ENCODE measurements at places on chromosomes 2 and 18.

GRCh38 chr18:48993586-48993985, 42.8 kb upstream of the SMAD7 start:
- no peak for DNase-seq

GRCh38 chr18:410047-410455, 90.5 kb downstream of the COLEC12 start:
- no peak for DNase-seq

DNA sequence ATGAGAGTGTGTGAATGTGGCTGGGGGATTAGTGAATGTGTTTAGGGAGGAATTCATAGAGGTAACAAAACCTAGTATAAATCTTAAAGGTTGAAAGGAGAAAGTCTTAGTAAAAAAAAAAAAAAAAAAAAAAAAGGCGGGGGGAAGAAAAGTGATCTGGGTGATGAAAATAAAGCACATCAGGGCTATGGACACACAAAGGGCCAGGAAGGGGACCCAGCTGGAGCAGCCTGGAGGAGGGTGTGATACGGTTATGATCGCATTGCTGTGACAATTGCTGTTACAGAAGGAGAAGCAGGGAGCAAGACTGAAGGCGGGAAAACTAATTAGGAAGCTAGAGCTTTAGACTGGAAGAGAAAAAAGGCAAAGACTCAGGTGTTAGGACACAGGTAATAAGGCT, 85.4 kb downstream of the DLGAP1 start:
- DNase-seq = no peak

DNA sequence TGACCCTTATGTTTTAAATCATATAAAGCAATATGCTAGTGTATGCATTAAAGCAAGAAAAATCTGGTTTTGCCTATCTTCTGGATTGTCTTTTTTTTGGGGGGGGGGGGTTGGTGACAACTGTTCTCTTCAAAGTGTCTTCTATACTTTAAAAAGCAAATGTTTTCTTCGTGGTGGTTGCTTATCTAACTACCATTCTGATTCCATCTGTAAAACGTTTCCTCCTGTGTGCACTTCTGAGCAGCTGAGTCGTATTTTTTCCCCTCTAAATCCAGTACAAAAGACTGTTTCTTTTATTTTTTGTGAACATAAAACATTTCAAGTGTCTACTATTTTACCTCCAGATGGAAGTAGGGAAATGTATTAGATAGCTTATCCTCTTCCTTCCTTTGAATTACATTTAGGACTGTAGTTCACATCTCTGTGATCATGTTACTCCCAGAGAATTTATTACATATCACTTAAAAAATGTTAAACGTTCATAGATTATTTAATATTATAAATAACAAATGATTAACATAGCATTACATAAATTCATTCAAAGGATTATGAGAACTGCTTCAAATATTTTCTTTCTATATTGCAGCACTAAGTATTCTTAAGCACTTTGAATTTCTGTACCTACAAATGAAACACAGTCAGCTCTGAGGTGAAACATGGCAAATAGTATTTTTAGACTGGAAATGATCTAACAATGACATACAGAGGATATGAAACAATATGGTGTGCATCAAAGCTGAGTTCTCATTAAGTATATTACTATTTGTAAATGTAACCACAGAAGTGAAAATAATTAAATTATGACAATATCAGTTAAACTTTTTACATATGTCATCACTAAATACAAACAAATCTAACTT, 56.4 kb downstream of the SCN3A start:
- no peak for DNase-seq

GRCh38 chr2:172332507-172332906, 94.9 kb upstream of the ITGA6 start:
- no peak for DNase-seq

- DNase-seq = no peak
Observed at GRCh38 chr2:222707689-222708273, 36.3 kb downstream of the MOGAT1 start.

DNA sequence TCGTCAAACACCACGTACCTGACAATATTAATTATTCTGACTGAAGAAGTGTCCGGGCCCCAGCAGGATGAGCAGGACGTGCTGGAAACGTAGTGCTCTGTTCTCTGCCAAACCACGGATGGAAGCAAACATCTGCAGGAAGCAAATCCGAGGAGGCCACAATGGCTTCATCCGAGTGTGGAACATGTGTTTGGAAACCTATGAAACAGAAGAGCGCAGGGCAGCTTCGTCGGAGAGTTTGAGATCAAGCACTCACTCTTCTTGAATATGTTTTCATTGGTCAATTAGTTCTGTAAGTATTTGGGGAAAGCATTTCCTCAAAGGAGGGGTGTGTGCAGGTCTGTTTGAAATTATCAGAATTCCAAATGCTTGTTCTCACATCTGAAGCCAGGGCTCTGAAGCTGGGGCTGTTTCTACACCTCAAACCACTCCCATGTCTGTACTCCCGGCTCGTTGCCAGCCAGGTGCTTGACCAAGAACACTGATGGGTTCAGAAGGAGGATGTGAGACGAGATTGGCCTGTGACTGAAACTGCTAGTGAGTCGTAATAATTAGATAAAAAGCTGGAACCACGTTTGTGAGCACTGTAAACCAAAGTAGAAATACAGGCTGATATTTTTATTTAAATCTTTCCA, 356.6 kb upstream of the SALL3 start:
- no peak for DNase-seq

GRCh38 chr2:195619590-195619989, 37.4 kb upstream of the SLC39A10 start:
- no peak for DNase-seq

- no peak for DNase-seq
Observed at GRCh38 chr2:241096979-241097378, 5.1 kb downstream of the MTERF4 start.

DNA sequence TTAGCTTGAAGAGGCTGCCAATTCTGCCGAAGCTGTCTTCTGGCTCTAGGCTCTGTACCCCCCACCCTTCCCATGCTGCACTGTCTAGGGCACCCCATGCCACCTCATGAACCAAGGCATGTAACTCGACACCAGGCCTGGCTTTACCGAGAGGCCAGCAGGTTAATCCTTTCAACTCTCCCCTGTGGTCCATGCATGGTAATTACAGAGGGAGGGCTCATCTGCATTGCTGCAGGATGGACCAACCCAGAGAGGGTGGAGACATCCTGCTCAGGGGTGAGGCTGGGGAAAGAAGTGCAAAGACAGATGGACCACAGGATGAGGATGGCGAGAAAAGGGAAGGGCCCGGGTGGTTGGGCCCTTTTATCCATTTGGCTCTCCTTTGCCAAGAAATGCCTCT, 65.8 kb downstream of the KCTD1 start:
- DNase-seq = no peak

GRCh38 chr18:48817021-48817461, 133.7 kb downstream of the SMAD7 start:
- no peak for DNase-seq

DNA sequence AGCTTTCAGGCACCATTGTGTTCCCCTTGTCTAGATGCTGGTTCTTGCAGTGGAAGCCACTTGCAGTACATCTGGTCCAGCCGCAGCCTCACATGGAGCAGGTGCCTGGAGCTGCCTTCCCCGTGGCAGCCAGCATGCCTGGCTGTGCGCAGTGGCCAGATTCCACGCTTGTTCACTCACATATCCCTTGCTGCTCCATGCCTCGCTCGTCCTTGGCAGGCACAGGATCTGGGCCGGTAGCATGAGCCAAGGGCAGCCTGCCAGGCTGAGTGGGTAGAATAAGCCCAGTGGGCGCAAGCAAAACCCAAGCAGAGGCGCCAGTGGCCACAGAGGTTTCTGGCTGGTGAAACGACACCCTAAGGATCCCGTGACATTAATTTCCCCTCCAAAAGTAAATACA, 20.6 kb downstream of the TMX3 start:
- no peak for DNase-seq

DNA sequence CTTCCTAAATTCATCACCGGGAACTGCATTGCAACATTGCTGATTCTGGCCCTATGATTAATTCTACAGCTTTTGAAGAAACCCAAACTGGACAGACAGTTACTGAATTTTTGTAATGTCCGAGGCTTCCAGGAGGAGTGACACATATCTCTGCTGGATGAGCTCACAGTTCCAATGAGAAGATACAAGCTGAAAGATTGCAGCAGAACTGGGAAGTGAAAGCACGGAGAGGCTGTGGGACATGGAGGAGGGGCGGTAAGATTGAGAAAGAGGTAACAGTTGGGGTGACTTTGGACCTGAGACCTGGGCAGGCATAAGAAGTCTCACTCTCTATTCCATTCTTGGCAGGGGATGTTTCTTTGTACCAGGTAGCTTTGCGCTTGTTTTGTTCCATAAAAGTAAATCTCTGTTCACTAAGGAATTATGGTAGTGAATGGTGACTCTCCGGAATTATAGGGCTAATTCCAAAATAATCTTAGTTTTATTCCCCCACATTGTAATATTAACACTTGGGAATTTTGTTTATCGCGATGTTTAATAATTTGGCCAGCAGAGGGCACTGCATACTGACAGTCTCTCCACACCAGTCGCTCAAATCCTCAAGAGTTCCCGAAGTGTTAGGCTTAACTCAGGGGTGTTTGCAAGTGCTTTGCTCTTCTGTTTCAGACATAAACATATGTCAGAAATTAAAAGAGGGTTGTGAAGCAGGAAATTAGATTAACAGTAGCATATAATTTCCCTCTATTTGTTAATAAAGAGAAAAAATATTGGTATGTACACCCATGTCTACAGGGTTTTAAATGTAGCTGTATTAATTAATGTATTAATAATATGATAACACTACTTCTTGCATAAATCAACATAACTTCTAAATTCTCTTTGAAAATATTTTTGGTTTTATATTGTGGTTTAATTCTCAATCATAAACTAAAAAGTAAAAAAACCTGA, 201.4 kb downstream of the SOCS6 start:
- DNase-seq = no peak

DNA sequence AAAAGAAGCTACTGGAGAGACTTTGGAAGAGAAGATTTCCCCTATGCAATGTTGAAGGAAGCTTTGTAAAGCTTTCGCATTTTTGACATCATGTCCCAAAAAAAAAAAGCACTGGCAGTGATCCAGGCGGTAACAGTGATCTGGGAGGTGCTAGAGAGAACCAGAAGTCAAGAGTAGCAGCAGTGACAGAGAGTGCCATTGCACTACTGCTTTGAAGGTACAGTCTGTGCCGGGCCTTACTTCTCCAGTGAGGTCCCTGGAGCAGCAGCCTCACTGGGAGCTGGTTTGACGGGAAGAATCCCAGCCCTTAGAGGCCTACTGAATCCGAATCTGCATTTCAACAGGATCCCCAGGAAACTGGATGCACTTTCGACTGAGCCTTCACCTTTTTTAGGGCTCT, 50.9 kb upstream of the ATL2 start:
- DNase-seq = no peak

DNA sequence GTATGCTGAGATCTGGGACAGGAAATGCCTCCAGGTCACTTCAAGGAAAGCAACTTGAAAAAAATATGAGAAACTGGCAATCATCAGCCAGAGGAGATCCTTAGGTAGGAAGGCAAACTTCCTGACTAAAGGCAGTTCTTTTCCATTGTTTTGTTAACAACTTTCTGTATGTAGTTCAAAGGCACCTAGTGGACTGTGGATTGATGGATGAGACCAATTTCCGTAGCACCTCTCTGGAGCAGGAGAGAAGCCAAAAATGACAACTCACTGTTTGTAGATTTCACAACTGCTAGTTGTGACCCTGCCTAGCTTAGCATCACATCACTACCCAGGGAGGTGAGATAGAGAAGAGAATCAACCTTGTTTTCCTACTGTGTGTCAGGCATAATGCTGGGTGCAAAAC, 21.8 kb upstream of the NOSTRIN start:
- DNase-seq = no peak

DNA sequence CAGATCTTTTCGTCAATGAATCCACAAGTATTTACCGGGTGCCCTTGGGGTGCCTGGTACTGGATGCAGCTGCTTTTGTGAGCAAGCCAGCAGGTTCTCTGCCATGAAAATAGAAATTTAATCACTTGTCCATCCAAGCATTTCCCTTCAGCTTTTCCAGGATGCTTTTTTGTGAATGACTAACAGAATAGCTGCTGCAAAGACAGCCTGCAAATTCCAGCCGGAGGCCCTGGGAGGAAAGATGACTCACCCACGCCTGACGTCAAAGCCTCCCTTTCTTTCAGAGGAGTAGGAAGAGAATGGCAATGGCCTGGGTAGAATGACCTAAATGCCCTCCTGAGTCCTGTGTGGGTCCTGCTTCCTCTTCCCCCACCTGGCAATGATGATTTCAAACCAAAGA, 111.9 kb downstream of the AP1S3 start:
- DNase-seq = no peak

- no peak for DNase-seq
Observed at GRCh38 chr2:60364491-60364890, 189.0 kb downstream of the BCL11A start.

GRCh38 chr2:215461836-215462532, 26.1 kb upstream of the FN1 start:
- no peak for DNase-seq

GRCh38 chr18:64183665-64184064, 34.8 kb upstream of the LINC00305 start:
- no peak for DNase-seq

DNA sequence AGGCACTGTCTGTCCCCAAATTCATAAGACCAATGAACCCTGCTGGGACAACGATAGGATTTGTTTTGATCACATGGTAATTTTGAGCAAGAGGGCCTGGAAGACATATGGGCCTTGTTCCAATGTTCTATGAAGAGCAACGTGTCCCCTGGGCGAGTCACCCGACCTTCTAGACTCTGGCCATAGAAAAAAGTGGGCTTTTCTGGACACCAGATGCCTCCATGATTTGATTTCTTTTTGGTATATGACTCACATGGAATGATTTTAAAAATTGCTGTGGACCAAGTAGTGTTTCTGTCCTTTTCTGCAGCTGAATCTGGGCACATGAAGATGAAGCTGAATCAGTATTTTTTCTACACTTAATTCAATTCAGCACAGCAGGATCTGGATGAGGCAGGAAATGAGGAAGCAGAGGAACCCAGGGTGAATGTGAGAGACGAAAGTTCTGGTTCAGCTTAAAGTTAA, 104.9 kb downstream of the CDC42EP3 start:
- DNase-seq = no peak

GRCh38 chr2:135650721-135651120, 90.9 kb upstream of the UBXN4 start:
- DNase-seq = no peak

GRCh38 chr2:14185906-14186305, 446.6 kb upstream of the LRATD1 start:
- DNase-seq = no peak
